ENCODE measurements at places on chromosomes 13 and 19.

- DNase-seq = no peak
Measured at GRCh38 chr13:48167866-48168265, 65.1 kb upstream of the ITM2B start.

- DNase-seq = no peak
Measured at GRCh38 chr13:22387899-22388298, 717.0 kb downstream of the FGF9 start.

DNA sequence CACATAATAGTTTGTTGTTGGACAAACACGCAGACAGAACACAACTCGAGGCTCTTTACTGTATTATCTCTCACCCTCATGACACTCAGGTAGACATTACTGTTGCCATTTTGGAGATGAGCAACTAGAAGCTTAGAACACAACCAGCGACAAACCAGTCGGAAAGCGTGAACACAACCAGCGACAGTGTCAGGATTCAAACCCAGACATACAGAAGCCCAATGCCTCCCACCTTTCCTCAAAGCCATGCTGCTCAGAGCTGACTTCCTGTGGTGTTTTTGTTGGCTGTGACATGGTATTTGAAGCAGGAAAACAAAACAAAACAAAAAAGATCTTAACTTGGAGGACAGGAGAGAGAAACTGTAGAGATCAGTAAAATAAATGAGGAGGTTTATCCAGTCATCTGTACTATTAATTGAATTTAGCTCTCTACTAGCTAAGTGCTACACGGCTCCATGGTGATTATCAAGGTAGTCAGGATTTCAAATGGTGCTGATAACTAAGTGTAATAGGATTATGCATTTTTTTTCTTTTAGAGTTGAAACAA is 92.1 kb downstream of the STARD13 start:
- DNase-seq = no peak

DNA sequence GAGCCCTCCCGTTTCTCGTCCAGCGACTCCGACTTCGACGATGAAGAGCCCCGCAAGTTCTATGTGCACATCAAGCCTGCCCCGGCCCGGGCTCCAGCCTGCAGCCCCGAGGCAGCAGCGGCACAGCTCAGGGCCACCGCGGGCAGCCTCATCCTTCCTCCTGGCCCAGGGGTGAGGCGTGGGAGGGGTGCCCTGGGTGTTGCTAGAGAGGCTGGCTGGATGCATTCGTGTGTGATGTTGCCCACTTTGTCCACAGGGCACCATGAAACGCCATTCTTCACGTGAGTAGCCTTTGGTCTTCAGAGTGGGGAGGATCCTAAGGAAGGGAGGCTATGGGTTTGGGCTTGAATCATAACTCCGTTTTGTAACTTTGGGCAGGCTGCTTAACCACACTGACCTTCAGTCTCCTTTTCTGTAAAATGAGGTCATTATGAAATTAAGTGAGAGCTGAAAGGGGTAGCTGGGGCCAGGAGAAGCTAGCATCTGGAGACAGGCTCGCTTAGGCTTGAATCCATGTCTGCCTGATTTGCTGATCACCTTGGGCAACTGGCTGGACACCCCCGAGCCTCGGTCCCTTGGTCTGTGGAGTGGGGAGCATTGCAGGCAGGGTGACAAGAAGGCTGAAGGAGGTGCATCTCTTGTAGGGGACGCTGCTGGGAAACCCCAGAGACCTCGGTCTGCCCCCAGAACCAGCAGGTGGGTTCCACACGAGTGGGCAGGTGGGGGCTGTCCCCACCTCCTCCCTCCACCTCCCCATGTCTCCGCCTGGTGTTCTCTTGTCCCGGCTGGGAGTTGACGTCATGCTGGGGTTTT is 18.7 kb upstream of the B3GNT3 start:
- DNase-seq = no peak

- no peak for DNase-seq
Measured at GRCh38 chr19:14318873-14319272, 62.4 kb upstream of the ADGRE5 start.

DNA sequence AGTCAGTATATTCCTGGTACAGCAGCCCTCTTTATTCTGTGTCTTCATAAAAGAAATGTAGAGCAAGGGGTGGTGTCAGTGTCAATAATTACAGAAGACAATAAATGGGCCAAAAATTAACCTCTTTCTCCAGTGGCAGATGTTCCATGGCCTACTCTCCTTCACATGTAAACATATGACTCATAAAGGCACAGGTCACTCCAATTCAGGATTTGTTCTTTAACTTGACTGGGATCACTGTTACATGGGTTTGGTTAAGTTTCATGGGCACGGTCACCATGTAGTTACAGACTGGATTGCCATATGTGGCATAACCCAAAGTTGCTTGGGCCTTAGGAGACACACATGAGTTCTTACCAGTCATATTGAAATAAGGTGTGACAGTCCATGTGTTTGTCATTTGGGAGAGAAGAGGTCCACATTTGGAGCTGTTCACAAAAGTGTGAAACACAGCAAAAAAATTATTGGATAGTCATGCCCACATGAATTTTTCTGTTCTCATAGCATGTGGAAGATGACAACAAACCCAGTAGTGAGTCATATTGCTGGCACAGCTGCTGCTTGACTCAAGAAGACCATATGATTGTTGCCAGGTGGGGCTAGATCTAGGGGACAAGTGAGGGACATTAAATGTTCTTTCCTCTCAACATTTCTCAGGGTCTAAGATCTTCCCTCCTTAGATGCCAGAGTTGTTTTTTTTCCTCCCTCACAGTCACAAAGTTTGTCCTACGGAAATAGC is 68.1 kb upstream of the HTR2A start:
- DNase-seq = no peak

DNA sequence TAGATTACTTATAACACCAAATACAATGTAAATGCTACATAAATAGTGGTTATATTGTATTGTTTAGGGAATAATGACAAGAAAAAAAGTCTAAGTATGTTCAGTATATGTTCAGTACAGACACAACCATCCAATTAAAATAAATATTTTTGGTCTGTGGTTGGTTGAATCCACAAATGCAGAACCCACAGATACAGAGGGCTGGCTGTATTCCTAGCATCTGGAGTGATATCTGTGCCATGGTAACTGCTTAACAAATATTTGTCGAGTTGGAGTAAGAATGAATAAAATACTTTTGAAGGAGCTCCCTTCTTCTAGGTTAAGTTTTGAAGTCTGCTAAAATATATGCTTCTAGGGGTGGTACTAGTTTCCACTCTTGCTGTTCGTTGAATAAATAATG is 241.0 kb downstream of the KLF5 start:
- DNase-seq = no peak

GRCh38 chr13:19685034-19685433 is 51.6 kb downstream of the MPHOSPH8 start:
- DNase-seq = no peak

GRCh38 chr13:60351326-60351725 is 45.7 kb upstream of the TDRD3 start:
- DNase-seq = no peak

- no peak for DNase-seq
Measured at GRCh38 chr13:27834095-27834494, 41.8 kb downstream of the GSX1 start.

DNA sequence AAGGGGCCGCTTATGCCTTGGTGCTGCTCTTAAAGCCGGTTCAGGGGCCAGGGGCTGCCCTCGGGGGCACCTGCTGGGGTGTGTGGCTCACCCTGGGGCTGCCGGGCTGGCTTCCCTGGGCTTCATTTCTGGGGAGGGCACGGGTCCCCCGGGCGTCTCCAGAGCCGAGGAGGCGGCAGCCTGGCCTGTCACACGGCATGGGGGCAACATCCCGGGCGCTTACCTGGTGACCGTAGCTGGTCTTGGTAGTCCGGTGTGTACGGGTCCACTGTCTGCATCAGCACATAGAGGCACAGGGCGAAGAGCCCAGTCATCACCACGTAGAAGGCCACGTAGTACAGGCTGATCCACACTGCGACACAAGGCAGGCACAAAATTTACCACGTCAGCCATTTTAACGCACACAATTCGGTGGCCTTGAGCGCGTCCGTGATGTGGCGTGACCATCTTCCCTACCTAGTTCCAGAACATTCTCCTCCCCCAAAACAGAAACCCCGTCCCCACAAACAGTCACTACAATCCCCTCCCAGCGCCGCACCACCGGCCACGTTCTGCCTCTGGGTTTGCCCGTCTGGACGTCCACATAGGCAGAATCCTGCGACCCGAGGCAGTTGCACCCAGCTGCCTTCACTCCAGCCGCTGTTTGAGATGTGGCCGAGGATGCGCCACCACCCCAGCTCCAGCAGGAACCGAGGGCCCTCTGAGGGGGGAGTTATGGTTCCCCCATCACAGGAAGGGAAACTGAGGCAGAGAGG is 3.2 kb downstream of the ATP4B start:
- no peak for DNase-seq

DNA sequence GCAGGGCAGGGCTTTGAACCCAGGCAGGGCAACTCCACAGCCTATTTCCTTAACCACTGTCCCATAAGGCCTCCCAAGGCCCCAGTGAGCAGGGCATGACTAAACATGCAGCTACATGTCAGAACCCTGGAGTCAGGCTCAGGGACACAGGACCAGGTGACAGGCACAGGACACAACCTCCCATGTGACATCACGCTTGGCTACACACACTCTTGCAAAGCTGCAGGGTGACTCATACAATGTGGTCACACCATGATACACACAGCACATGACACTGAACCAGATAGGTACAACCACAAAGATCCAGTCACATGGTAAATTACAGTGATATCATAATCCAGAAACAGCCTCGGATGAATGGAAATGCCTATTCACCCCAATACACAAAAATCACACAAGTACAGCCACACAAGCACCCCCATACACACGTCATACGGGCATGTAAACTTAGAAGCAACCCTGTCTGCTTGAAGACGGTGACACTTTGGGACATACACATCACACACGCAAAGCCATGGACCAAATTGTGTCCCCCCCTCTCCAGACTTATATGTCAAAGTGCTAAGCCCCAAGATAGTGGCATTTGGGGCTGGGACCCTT is 14.5 kb downstream of the KLK4 start:
- no peak for DNase-seq

DNA sequence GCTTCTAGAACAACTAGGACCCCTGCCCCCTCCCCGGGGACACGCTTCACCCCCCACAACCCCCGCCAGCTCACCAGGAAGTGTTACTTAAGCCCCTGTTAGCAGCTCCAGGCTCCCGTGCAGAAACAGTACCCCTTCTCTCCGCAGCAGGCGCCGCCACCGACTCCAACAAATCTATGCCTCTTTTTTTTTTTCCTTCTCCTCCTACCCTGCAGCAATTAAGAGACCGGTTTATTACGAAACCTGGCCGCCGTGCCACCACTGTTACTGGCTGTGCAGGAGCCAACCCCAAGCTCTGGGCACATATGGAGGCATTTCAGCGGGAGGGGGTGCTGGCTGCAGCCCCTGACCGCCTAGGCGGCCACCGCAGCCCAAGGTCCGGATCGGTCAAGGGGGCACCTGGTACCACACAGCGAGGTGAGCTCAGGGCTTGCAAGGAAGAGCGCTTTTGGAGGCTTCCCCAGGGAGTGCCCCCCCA is 2.4 kb downstream of the GADD45B start:
- peak; percentile 43 for DNase-seq

Data from activated CD8-positive, alpha-beta memory T cell treated with anti-CD3 and anti-CD28 coated beads, Interleukin-2, amount 50 U/mL, for 4 hours (primary cell).